ENCODE measurements at places on chromosomes 6 and 20. TPM values are rescaled to one million over a fixed set of nuclear protein-coding genes. Genes with fewer than 3 reads are reported as not detected.
A peak's percentile ranks its signal among the peaks of the same experiment; 100 is the strongest.

DNA sequence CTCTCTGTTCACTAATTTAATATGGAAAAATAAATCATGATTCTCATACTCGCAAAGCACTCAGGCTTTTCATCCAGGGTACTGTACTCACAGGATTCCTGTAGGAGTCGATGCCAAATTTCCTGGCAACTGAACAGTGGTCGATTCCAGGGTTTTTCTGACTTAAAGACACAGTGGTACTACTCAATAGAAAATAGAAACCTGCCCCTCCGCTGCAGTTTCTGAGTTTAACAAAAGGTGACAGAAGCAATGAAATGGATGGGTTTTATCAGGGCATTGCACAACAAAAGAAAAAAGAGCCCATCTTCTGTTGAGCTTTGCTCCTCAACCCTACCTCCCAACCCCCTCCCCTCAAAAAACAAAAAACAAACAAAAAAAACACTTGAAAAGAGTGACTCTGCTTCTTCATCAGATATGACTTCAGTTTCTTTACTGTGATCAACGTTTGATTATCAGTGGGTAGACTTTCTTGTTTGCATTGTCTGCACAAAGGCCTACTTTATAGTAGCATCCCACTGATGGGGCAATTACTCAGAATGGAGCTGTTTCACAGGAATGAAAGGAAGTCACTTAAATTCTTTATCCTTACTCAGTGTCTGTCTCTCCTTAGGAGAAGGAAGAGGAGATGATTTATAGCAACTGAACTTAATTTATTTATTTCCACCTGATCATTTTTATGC is 96.2 kb upstream of the FOXO3 start:
- no peak for DNase-seq

- no peak for DNase-seq
Observed at GRCh38 chr20:48049171-48049570, 263.9 kb upstream of the SULF2 start.

DNA sequence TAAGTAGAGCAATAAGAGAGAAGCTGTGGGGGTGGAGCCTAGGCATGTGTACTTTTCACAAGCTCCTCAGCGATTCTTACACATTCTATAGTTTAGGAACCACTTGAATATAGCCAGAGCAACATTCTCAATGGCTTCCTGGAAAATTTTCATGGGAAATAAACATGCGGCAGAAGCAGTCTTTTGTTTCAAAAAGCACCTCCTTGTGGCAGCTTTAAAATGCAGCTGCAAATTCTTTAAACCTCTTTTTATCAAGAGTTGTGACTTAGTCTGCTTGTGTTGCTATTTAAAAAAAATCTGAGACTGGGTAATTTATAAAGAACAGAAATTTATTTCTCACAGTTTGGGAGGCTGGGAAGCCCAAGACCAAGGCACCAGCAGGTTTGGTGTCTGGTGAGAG is 23.8 kb downstream of the NKX2-2 start:
- no peak for DNase-seq

DNA sequence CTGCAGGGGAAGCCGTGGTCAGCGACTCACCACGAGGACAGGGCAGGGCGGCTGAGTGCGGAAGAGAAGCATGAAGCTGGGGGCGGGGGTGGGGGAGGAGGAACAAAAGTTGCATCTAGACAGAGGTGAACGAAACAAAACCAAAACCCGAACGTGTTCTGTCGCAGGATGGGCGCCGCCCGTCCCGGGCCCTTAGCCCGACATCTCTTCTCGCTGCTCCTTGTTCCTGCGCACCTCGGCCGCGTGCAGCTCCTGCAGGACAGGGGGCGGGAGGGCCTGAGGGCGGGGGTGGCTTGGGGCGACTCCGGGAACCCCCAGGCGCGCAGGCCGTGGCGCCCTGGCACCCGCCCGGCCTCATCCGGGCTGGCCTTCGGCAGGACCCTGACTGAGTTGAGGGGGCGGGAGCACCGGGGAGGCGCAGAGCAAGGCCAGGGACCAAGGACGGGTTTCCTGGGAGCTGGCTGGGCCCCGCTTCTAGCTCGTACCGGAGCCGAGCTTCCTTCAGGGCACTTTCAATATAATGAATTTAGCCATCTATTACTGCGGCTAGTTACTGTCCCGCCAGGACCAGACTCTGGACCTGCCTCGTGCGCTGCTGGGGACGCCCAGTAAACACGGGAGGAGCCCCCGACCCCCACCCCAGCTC is 12.0 kb downstream of the STMN3 start:
- peak; percentile 82 for DNase-seq

DNA sequence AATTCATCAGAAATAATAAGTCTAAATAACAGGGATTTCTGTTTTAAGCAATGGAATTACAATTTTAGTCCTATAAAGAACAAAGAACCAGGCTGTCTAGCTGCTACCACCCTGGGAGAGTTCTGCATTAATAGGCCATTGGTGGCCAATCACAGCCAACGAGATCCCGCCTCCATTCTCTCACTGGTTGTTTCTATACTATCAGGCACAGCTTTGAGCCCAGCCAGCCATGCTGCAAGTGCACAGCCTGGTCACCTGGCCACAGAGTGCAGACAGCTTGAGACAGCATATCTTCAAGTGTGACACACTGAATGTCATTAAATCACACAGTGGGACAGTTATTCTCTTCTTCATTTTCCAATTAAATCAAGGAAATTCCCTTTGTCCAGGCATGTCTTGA is 16.1 kb upstream of the RAB22A start:
- no peak for DNase-seq

DNA sequence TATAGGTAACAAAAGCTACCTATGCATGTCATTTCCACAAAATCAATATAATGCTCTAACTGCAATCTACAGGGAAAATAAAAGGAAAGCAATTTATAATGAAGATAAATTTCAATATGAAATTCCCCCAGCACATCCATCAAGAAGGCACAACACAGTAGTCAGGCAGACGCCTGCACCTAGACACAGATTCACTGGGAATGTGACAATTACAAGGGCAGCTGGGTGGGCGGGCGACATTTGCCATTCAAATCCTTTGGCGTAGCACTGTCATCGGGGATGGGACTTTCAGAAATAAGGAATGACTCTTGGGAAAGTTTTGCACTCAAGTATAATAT is 60.4 kb downstream of the SULF2 start:
- DNase-seq = no peak

DNA sequence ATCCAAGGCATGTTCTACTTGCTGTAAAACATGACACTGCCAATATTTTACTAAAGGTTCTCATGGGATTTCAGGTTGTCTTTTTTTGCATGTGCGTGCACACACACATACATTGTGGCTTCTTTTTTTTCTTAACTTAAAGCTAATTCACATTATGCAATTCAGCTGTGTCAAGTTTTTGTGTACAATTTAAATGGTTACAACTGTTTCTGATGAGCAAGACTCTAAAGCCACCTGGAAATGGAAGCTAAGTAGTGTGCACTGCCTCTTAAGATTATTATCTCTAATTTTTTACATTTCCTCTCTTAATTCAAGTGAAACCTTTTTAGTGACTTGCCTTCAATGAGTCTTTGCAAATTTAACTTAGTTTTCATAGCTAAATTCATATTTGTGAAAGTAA is 75.3 kb downstream of the TULP4 start:
- DNase-seq = peak; percentile 26

- DNase-seq = no peak
Observed at GRCh38 chr20:50240092-50240491, 49.5 kb downstream of the CEBPB start.

GRCh38 chr20:63056236-63057170 is 49.7 kb upstream of the BHLHE23 start:
- DNase-seq = peak; percentile 22

The DSP gene
- total RNA-seq = not detected
